NCI-H2171 treated with DMSO at 0.1 percent for 48 hours (cell line): ENCODE measurements at places on chromosomes 2 and 18.

- no peak for DNase-seq
Measured at GRCh38 chr2:121818546-121818945, 63.1 kb downstream of the TSN start.

DNA sequence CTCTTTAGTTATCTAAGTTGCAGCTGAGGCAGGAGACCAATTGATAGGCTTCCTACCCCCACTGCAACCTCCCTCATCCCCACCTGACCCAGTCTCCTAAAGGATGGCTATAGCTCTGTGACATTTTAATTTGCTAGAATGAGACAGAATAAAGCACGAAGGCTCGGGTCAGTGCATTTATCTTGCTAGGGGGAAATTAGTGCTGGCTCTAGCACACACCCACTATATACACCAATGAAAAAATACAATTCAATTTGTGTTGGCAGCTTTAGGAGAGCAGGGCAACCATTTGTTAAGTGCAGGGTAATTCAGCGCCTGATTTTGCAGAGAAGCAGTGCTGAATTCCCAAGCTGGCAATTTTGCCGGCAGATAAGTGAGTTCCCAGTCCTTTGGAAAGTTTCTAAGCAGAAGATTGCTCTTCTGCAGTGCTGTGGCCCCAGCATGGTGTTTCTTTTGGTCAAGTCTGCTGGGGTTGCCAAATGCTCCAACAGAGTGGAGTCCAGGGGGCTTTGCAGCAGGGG lies 346.0 kb downstream of the ALK start:
- DNase-seq = no peak

DNA sequence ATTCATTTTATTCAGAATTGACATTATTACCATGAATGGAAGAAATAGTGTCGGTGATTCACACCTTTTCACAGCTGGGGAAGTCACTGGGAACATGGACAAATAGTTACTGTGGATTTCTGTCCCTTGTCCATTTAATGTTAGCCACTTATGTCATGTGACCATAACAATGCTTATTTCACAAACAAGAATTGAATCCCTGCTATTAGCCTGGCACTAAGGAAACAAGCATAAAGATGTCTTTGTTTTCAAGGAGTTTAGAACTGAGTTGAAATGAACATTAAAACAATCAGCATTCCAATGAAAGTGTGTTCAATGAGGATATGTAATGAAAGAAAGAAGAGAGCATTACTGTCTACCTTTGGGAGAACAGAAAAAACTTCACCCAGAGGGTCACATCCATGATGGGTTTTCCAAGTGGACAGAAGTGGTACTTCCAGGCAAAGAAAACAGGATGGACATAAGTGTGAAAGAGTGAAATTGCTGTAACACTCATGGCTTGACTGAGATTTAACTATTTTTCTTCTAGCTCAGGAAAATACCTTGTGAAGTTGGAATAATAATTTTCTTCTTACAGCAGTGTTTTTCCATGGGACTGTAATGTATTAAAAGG lies 324.5 kb upstream of the UBE2E3 start:
- DNase-seq = no peak

GRCh38 chr2:138187221-138187620 lies 222.9 kb downstream of the HNMT start:
- DNase-seq = no peak

- DNase-seq = no peak
Measured at GRCh38 chr2:202317080-202317857, 51.7 kb downstream of the NOP58 start.

DNA sequence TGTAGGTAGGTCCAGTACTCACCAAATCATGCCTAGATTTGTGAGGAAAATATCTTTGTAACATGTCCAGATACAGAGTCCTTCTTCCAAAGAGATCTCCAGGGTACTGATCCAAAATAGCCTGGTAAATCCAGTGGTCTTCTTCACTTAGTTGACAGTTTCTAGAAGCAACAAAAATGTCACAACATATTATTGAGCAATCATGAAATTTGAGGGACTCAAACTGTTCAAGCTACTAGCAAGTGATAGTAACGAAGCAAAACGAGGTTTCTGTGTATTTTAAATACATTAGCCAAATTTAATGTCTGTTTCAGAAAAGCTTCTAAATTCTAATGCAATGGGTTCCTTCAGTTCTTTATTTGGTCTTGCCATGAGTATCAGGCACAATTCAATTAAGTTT lies 142.8 kb downstream of the CCDC148 start:
- DNase-seq = no peak

DNA sequence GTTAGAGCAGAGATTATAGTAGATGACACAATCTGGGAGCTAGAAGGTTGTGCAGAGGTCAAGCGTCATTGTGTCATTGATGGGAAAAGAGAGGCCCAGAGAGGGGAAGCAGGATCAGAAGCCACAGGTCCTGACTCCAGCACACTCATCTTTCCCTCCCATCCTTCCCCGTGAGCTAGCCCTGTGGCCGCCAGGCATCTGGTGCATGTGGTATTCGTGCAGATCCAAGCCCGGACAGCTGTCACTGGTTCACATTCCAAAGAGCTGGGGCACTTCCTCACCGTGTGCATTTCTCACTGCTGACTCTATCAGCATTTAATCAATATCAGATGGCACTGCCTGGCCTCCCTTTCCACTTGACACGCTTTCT lies 94.1 kb upstream of the THOC1 start:
- peak; percentile 61 for DNase-seq

- DNase-seq = peak; percentile 32
Measured at GRCh38 chr2:101012706-101013181, 10.7 kb downstream of the RPL31 start.

DNA sequence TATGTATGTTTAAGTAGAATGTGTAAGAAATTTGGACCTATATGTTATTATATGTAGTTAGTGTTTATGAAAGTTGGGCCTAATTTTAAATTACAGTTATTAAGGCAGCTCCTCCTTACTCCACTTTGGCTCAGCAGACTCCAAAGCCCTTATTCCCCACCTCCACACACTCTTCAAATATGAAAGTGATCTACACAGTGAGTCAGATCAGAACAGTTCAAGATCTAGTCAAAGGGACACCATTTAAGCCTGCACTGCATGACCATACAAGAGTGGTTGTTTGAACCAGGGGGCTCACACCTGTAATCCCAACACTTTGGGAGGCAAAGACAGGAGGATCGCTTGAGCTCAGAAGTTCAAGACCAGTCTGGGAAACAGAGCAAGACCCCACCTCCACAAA lies 21.2 kb upstream of the PMAIP1 start:
- no peak for DNase-seq

GRCh38 chr2:202164411-202164810 lies 74.0 kb downstream of the SUMO1 start:
- no peak for DNase-seq

DNA sequence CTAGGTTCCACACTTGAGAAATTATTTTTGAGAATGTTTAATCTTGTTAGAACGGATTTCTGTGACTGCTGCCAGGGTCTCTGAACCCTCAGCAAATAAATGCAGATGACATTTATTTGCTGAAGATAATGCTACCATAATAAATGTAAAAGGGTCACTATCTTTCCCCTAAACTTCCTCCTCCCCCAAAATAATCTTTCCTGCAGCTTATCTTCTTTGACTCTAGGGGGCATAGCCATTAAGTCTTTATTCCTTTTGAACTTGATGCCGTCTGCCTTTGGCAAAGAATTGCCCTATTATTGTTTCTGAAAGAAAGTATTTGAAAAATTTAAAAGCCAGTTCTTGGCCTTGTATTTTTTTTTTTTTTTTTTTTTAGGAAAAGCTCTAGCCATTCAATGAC lies 63.6 kb upstream of the ACSL3 start:
- peak; percentile 10 for DNase-seq

- DNase-seq = no peak
Measured at GRCh38 chr2:138403431-138403927, 98.1 kb upstream of the SPOPL start.

DNA sequence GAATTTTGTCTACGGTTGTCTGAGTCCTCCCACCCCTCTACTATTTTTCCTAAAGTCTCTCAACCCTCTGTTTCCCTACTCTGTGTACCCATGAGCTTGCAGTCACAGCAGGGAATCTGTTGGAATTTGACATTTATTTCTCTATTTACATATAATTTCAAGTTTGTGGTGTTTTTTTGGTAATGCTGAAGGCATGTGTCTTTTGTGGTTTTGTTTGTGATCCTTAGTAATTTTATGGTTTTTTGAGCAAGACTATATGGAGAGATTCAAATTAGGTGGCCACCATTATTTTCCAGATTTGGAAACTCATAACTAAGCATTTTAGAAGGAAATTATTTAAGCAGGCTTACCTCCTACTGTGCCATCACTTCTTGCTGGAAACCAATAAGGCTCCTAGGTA lies 27.2 kb upstream of the FBLN7 start:
- DNase-seq = no peak

- DNase-seq = peak; percentile 81
Measured at GRCh38 chr18:26656944-26657536, 108.7 kb upstream of the KCTD1 start.

GRCh38 chr2:57452634-57453033 lies 594.0 kb upstream of the VRK2 start:
- DNase-seq = no peak

DNA sequence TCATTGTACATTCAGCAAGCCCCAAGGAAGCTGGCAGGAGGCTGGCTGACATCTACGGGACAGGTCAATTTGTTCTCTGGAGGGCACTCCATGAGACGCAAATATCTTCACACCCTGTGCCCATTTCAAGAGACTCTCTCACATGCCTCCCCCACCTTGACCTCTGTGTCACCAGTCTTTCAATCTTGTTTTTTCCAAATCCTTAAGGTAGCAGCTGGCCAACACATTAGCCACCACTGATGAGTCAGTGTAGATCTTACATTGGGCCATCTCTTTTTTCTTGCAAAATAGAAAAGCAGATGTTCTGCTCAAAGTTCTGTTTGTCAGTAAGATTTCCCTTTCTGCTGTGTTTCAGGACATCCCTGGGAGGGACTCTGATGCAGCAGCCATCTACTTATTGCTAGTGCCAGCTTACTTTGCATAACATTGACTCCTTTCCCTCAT lies 1.7 kb upstream of the DPP4 start:
- DNase-seq = no peak

GRCh38 chr2:237207646-237208045 lies 122.0 kb downstream of the COPS8 start:
- DNase-seq = no peak

GRCh38 chr2:235770909-235771820 lies 277.3 kb downstream of the AGAP1 start:
- DNase-seq = no peak

DNA sequence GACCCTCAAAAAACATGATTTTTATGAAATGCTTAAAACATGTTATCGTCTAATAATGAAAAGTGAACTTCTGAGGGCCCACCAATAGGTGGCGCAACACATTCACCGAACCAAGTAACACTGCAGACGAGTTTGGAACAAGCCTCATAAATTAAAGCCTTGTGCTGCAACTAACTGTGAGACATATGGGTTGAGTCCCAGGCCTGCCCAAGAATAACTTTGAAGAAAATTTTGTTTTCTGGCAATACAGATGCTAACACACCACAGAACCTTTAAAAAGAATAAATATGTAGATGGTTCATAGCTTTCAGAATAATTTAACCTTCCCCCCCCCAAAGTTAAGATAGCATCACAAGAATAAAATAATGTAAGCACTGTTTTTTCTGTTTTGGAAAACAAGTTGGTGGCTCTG lies 285.9 kb downstream of the RNF144A start:
- DNase-seq = peak; percentile 89

DNA sequence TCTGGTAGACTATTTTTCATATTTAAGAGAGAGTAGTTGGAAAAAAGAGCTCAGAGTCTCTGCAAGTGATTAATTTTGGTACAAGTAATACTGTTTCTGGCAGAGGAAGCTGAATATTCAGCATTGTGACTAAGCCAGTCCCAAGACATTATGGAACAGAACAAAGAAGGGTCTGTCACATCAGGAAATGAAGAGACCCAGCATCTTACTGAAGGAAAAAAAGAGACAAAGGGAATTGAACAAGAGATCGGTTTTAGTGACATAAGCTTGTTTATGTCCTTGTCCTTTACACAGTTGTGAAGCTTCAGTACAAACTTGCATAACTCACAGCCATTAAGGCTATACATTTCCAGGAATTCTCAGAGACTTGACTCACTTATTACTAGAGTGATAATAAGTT lies 568.5 kb upstream of the SLC8A1 start:
- no peak for DNase-seq

GRCh38 chr2:190582019-190582418 lies 47.5 kb upstream of the NEMP2 start:
- no peak for DNase-seq

DNA sequence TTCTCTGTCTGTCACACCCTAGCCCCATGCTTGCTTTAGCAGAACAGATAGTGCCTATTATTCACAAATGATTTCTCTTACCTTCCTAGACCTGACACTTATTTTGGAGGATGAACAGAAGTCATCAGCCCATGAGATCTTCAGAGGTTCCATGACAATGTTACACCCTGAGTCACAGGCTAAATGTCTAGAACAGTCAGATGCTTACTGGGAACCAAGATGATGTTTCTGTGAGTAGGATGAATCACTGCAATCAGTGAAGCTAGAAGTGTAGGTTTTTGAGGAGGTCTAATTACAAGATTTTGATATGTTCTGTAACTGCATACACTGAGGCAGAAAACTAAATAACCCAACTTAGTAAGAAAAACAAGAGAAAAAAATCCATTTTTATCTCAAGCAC lies 123.0 kb upstream of the THUMPD2 start:
- no peak for DNase-seq

DNA sequence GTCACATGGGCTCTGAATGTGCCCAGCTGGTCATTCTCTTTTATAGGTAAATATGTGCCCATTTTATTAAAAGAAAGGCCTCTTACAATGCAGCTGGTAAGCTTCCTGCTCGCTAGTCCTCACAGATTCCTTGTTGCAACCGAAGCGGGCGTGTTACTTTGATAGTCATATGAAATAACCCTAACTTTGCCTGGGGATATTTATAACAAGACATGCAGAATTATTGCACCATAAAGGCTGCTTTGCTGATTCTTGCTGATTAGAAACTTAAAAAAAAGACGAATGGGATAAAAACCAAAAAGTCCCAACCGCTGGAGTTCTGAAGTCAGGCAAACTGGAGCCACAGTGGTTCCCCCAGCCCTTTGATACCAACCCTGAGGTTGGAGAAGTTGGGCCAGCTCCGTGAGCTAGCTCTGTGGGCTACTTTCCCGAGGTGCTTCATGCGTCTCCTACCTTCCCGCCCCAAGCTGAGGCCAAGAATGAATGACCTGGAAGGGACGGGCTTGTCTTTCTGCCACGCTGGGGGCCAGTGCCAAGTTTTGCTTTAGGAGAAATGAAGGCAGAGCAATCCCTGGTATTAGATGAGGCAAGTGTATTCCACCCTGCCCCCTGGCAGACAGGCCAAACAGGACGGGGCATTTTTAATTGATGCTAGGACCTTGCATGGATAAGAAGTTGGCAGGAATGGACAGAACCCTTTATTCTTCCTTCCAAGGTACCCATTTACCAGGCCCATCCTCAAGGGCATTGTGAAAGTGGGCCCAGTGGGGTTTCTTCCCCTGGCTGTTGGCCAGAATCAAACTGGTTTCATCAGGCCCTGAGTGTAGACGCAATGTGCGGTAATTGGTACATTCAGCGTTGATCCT lies 140.4 kb downstream of the KCTD1 start:
- no peak for DNase-seq

- peak; percentile 6 for DNase-seq
Measured at GRCh38 chr2:85266146-85267041, 61.4 kb downstream of the TGOLN2 start.

GRCh38 chr2:150392614-150393013 lies 94.9 kb downstream of the RND3 start:
- DNase-seq = no peak
